BE2C (cell line): ENCODE measurements at places on chromosomes 16 and 17.

DNA sequence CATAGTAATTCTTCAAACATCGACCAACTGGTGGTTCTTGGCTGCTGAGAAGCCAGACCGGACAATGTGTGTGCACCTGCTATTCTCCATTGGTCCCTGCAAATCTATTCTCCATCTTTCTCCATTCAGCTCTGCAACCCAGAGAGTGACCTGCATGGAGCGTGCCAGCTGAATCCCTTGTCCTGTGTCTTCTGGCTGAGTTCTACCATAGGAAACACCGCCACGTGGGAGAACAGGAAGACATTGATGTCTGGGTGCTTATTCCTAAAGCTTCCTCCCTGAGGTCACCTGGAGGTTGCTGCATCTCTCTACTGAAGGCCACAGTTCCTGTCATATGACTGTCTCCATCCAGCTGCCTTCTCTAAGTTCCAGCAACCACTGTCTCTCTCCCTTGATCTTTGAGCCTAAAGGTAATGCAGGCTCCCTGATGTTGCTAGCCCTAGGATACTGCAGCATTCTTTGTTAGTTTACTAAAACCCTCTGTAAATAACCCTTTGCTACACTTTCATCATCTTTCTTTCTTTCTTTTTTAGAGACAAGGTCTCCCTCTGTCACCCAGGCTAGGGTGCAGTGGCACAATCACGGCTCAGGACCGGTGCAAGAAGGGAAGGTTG, 10.6 kb upstream of the SMG1 start:
- DNase-seq = no peak

- no peak for DNase-seq
These were observed 30.3 kb upstream of the PHOSPHO1 start for GRCh38 chr17:49260817-49261291.

- DNase-seq = peak; percentile 69
These were observed 34.8 kb downstream of the CBFA2T3 start for GRCh38 chr16:88941913-88942909.

GRCh38 chr16:47230296-47230695, 86.6 kb upstream of the NETO2 start:
- no peak for DNase-seq

- peak; percentile 48 for DNase-seq
These were observed 150.8 kb downstream of the SSH2 start for GRCh38 chr17:29778956-29779811.

DNA sequence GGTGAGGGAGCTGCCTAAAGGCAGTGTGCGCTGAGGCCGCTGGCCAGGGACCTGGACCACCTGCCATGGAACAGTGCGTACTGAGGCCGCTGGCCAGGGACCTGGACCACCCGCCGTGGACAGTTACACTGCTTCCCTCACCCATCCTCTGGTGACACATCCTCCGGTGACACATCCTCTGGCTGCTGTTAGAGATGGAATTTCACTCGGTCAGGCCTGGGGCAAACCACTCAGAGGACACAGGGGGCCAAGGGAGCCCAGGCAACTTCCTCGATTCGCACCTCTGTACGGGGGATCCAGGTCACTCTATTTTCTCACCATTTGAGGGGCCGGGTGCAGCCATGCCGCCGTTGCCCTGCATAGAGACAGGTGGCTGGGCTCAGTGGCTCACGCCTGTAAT, 32.4 kb upstream of the RPTOR start:
- DNase-seq = no peak

- DNase-seq = no peak
These were observed 24.2 kb upstream of the PLCG2 start for GRCh38 chr16:81754858-81755257.

GRCh38 chr17:43907425-43907981, at the start of gene MPP2:
Gene MPP2 (minus strand): TSS chr17:43907536. CDS start chr17:43904460, 3,076 bp downstream.
- peak; percentile 86 for DNase-seq

GRCh38 chr16:61948414-61948813, 87.8 kb downstream of the CDH8 start:
- no peak for DNase-seq

- no peak for DNase-seq
These were observed 18.3 kb downstream of the CDC42EP4 start for GRCh38 chr17:73293480-73293911.

DNA sequence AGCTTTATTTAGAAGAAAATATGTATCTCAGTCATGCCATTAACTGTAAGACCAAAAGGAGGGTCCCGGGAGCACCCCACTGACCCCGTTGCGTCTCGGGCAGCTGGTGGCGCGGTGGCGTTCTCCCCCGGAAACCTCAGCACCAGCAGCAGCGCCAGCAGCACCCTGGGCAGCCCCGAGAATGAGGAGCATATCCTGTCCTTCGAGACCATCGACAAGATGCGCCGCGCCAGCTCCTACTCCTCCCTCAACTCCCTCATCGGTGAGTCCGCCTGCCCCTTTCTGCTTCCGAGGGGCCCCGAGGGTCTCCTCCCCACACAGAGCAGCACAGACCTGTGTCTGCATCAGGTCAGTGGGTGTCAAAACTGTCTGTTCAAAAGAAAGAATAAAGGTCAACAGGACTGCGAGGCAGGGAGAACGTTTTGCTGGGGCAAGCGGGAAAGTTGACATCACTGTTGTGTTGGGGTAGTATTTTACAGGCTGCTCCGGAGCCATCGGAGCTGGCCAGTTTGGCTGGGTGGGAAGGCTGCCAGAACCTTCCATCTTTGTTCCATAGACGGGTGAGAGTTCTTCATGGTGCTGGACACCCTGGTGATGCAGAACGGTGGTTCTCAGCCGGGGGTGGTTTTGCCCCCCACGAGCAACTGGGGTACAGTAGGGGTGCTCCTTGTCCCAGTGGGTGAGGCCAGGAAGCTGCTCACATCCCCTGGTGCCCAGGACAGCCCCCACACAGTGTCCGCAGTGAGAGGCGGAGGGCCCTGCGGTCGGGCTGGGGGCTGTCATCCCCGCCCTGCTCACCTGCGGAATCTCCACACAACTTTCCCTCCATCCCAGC, 97.8 kb upstream of the CHMP6 start:
- DNase-seq = no peak

DNA sequence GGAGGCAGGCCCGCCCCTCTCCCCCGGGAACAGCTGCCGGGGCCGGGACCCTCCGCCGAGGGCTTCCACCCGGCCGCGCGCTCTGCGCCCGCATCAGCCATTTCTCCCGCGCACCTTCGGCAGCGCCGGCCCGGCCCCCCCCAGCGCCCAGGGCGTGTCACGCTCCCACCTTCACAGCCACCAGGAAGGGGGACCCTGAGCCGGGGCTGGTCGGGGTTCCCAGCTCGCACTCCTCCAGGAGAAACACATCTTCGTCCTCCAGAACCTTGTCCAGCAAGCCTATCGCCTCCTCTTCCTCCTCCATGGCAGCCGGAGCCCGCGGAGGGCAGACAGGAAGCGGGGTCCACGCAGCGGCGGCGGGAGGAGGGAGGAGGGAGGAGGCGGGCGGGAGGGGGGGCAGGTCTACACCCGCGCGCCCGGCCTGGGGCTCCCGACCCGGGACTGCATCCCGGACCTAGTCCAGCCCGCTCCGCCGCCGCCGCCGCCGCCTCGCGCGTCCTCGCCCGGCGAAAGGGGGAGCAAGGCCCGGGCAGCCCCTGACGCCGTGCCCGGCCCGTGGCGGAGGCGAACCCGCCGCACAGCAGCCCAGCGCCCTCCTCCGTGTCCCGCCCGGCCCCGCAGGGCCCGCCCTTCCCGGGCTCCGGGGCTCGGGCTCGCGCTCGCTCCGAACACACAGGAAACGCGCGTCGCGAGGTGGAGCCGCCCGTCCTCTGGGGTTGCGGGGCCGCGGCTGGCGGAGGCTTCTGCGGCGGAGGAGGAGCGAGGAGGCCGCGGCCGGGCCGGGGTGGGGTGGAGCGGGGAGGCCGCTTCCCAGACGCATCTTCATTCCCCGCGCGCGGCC, 70.8 kb downstream of the ABR start:
- peak; percentile 34 for DNase-seq

- DNase-seq = no peak
These were observed 145.4 kb downstream of the SOX9 start for GRCh38 chr17:72266112-72266775.

- DNase-seq = no peak
These were observed 11.2 kb upstream of the ACSF2 start for GRCh38 chr17:50414808-50415207.

- no peak for DNase-seq
These were observed 140.2 kb downstream of the TMEM132E start for GRCh38 chr17:34719569-34719968.

DNA sequence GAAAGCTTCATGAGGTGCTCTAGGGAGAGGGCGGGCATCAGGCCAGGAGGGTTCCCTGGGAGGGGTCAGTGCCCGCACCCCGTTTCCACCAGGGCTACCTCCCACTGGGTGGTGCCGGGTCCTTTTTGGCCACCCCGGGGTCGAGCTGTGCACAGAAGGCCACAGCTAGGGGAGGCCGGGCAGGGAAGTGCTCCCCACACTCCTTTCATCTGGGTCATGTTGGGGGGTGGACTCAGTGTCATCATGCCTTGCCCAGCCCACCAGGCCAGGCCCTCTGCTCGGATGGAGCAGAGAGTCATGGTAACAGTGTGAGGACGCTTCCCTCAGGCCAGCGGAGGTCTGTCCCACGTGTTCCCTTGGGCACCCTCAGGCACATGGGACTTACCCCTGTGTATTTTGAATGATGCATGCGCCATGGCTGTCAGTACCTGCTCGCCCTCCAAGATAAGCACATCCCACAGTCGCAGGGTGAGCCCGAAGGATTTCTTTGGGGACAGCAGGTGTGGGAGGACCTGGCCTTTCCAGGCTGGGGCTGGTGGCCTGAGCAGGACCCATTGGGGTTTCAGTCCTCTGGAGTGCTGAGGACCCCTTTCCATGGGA, 46.4 kb downstream of the TNFRSF13B start:
- DNase-seq = no peak

- DNase-seq = no peak
These were observed 58.2 kb downstream of the MFSD11 start for GRCh38 chr17:76796081-76796480.

DNA sequence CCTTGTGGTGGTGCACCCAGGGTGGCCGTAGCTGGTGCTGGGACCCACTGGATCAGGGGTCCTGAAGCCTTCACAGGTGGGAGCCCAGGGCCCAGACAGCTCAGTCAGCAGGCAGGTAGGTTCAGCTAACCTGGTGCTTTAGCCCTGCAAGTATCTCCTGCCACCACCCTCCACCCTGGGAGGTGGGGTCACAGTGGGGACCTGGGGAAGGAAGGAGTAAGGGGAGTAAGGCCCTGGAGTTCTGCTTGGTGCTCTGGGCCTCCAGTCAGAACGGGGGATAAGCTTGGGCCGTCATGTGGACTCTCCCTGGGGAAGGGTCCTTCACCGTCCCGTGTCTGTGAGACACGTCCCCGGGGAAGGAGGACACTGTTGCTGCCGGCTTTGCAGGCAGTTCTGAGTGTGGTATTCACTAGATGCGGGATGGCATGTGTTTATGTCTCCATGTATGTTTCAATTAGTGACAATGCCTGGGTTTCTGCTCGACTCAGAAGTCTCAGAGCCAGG, 20.7 kb downstream of the SGSM2 start:
- DNase-seq = no peak

DNA sequence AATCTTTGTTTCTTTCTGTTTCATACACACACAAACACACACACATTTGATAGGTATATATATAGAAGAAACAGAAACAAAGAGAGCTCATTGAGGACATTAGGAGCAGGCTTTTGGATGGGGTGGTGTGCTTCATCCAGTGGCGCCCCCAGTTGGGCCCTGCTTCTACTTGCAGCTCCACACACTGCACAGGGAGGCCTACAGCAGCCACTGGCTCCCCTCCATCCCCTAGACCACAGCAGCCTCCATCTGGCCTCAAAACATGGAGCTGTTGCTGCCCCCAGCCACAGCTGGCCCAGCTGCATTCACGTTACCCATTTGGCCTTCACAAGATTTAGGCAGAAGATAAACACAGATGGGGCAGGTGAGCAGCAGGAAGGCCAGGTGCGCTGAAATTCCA, 33.1 kb upstream of the NF1 start:
- peak; percentile 5 for DNase-seq

- DNase-seq = no peak
These were observed 831.0 kb upstream of the EEF2KMT start for GRCh38 chr16:5928476-5929065.

DNA sequence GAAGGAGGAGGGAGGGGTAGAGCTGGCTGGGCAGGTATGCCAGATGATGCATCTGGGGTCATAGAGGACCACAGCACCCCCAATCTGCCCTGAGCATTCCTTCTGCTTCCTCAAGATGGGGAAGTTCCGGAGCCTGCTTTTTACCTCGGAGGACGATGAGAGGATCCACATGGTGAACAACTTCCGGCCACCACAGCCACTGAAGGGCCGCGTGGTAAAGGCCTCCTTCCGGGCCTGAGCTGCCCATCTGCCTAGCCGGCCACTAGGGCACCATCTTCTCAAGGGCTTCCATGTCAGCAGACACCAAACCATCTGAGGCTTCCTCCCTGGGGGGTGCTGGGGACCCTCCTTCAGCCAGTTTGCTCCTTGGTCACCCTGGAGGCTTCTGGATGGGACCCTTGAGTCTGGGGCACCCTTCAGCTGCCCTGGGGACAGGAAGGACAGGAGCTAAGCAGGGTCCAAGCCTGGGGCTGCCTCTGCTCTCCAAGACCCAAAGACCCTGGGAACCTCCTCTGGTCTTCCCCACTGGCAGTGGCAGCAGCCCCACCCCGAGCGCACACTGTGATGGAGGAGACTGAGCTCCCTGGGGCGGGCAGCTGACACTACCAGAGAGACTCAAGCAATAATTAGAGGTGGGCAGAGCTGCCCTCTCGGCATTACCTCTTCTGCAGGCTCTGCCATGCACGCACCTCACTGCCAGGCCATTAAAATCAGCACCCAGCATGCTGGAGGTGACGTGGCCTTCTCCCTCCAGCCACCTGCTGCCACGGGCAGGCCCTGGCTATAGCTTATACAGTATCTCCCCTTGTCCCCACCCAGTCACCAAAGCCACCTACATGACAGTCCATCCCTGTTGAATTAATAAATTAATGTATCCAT, 9.3 kb downstream of the CA7 start:
- DNase-seq = no peak

- DNase-seq = peak; percentile 51
These were observed 27.4 kb upstream of the SLC38A10 start for GRCh38 chr17:81322271-81323082.

GRCh38 chr16:53515811-53516210, 12.8 kb upstream of the AKTIP start:
- DNase-seq = no peak

- DNase-seq = peak; percentile 22
These were observed 10.3 kb downstream of the NDUFAF8 start for GRCh38 chr17:81249223-81250040.

DNA sequence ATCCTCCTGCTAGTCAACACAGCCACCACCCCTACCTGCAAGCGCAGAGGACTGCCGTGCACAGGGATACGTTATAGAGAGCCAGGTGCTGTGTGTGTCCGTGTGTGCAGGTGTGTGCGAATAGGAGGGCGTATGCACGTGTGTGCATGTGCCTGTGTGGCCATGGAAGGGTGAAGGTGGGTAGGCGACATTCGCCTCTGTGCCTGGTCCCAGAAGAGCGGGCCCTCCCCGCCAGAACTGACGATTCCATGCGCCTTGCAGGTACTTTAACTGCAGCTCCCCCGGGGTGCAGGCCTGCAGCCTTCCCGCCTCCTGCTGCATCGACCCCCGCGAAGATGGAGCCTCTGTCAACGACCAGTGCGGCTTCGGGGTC, 8.7 kb downstream of the PDE6G start:
- no peak for DNase-seq

GRCh38 chr17:31608659-31609254, 217.3 kb downstream of the RAB11FIP4 start:
- no peak for DNase-seq

- peak; percentile 51 for DNase-seq
These were observed 36.5 kb downstream of the CYTH1 start for GRCh38 chr17:78745407-78746088.

- DNase-seq = no peak
These were observed 84.6 kb downstream of the SPAG9 start for GRCh38 chr17:51036084-51036483.

GRCh38 chr17:28908640-28909167, 5.8 kb upstream of the DHRS13 start:
- no peak for DNase-seq
